ENCODE measurements at places on chromosomes 4 and X.

DNA sequence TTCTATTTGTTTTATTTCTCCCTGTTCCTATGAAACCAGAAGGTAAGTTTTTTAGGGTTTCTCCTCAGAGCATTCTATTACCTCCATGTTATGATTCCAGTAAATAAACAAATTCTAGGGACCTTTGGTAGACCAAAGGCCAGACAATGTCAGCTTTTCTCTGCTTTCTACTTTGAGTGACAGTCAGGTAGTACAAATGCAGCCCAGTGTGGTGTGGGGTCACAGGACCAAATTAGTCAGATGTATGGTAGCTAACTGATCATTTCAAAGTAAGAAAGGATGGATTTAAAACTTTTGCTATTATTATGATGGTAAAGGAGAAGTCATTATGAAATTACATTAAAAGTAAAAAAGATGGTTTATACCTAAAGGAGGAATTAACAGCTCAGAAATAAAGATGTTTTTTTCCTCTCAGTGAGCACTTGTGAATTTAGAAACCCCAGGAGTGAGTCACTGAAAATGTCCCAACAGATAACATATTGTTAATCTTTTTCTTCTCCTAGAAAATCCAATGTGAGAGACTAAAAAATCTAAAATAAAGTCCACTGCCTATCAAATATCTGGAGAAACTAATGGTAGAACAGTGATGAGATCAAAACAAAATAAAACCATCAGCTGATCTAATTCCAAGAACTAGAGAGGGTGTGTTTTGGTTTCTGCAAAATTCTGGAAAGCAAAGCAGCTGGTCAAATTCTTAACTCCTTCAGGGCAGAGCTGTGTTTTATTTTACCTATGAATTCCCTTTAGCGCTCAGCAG lies 16.6 kb upstream of the KLHL2 start:
- DNase-seq = no peak

GRCh38 chrX:18664947-18665346 lies 7.0 kb downstream of the RS1 start:
- peak; percentile 59 for DNase-seq

DNA sequence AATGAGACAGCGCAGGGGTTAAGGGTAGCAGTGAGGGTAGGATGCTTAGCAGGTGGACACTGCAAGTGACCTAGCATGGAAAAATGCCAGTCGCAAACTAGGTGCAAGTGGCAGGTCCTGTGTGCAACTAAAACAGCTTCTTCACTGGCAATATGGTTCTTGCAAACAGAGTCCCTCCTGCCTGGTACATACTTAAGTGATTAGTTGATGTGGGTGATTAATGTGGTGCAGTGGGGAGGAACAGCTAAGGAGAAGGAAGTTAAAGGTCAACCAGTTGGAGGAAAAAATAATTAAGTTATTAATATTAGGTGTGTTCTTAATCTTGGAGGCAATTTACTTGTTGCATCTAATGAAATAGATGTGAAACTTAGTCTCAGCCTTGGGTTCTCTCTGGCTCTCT lies 121.6 kb upstream of the IGFBP7 start:
- DNase-seq = no peak

DNA sequence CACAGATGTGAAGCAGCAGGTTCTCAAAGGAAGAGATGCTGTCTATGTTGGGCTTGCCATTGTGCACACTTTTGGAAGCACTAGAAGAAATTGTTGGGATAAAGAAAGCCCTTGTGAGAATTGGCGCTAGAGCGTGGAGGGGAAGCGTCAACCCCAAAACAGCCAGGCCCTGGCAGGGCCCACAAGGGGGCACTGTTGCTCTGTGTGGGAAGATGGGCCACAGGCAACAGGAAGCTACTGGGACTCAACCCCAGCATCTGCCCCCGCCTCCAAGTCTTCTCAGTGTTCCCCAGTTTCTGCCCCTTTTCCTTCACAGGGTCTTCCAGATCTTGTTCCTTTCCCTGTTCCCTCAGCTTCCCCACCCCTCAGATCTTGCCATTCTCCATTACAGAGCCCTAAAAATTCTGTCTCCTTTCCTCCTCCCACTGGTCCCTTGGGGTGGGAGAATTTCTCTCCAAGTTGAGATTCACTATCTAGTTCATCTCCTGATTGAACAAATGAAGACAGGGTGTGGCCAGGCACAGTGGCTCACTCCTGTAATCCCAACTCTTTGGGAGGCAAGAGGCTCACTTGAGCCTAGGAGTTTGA lies 85.5 kb downstream of the STARD8 start:
- peak; percentile 72 for DNase-seq

DNA sequence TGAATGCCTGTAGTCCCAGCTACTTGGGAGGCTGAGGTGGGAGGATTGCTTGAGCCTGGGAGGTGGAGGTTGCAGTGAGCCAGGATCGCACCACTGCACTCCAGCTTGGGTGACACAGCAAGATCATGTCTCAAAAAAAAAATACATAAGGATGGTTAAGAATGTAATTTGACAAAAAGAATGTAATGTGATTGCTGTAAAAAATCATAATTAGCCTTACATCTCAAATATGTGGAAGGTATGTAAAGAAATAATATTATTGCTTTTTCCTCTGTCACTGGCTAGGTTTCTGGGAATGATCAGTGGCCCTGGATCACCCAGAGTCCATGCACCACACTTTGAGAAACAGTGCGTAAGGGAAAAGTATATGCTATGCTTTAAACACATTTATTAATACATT lies 106.1 kb upstream of the C1GALT1C1 start:
- no peak for DNase-seq

DNA sequence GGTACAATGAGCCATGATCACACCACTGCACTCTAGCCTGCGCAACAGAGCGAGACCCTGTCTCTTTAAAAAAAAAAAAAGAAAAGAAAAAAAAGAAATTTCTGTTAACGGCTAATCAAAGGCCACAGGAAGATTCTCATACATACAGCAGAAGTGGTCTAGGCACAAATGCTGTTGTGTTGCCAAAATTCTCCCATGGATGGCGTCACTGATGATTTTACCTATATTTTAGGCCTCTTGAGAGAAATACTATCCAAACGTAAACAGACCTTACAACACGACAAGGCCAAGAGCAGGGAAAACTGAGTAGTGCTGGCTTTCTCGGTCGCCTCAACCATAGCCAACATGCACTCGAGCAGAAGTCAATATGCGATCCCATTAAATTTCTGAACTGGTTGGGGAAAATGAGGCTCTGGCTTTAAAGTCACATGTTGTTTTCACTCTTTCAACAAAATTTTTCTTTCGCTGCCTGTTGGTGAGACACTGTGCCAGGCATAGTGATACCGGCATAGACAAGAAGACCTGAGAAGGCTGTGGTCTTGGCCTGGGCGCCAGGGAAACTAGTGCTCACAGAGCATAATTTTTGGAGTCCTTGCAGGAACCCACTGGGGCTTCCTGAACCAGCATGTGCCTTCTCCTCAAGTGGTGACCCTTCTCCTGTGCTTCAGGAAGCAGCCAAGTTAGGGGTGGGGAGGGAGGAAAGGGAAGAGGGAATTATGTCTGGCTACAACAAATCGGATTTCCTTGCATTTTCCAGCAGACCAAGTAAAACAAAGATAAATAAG lies 20.6 kb downstream of the SH3KBP1 start:
- no peak for DNase-seq

DNA sequence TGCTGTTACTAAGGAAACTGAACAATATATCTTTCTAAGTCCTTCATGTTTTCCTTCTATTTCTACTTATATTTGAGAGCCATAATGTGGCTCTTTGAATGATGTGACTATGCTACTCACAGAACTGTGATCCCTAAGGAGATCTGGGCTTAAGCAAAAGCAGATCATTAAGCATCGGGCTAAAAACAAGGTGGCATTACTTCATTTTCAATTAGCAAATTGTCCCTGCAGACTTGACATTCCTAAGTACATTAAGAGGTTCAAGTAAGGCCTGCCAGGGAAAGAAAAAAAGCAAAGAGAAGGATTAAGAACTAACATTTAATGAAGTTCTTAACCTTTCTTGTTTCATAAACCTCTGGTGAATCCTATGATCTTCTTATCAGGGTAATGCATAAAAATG lies 447.6 kb downstream of the PDGFC start:
- DNase-seq = no peak

DNA sequence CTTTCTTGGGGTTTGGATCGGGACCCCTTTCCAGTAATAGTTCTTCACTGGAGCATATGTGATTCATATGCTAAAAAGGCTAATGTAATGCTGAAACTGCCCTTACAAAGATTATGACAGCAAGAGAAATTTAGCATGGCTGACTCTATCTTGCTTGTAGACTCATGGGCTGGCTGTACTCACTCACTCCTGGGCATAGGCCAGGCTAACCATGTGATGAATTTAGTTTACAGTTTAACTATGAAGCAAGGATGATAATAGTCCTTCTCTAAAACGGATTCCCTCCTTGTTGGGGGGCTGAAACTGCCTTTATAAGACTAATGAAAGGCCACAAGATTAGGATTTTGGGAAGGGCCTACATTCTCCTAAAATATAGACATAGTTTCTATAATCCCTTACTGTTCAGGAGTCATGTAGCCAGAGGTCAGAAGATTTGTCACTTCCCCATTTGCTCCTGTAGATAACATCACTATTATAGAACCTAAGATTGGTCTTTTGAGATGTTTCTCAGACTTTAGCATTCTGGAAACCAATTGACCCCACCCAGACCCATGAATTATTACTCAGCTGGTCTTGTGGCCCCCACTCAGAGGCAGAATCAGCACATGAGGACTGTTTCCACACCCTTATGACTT lies 20.8 kb upstream of the CEP135 start:
- no peak for DNase-seq

- DNase-seq = no peak
Measured at GRCh38 chrX:78931814-78932213, 13.4 kb upstream of the P2RY10 start.

DNA sequence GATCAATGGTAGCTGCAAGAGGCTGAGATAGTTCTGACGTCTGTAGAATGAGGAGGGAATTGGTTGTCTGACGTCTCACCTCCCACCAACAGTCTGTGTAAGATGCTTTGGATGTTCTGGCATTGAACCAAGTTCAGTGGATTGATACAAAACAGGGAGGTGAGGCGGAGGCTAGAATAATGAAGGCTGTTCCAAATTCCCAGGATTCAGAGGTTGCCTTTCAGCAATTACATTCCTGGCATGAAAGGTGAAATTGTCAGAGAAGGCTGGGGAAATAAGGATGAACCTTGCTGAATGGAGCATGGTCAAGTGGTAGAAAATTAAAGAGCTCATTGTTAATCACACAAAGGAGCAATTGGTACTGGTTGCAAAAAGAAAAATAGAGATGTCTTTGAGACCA lies 241.6 kb downstream of the FBXW7 start:
- no peak for DNase-seq

GRCh38 chr4:69799337-69799736 lies 38.9 kb upstream of the SULT1B1 start:
- DNase-seq = no peak

GRCh38 chr4:13483768-13484121 lies 395 bp downstream of the RAB28 start:
- DNase-seq = peak; percentile 66

GRCh38 chrX:152638443-152638904 lies 779 bp downstream of the GABRQ start:
- DNase-seq = no peak

DNA sequence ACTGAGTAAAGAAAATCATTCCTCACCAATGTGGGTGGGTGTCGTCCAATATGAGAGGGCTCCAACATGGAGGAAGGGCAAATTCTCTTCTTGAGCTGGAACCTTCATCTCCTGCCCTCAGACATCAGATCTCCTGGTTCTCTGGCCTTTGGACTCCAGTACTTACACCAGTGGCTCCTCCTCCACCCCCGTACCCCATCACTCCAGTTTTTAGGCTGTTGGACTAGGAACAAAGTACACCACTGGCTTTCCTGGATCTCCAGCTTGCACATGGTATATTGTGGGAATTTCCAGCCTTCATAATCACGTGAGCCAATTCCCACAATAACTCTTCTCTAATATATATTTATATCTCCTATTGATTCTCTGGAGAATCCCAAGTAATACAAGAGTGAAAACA lies 196.9 kb downstream of the PDHA2 start:
- no peak for DNase-seq

DNA sequence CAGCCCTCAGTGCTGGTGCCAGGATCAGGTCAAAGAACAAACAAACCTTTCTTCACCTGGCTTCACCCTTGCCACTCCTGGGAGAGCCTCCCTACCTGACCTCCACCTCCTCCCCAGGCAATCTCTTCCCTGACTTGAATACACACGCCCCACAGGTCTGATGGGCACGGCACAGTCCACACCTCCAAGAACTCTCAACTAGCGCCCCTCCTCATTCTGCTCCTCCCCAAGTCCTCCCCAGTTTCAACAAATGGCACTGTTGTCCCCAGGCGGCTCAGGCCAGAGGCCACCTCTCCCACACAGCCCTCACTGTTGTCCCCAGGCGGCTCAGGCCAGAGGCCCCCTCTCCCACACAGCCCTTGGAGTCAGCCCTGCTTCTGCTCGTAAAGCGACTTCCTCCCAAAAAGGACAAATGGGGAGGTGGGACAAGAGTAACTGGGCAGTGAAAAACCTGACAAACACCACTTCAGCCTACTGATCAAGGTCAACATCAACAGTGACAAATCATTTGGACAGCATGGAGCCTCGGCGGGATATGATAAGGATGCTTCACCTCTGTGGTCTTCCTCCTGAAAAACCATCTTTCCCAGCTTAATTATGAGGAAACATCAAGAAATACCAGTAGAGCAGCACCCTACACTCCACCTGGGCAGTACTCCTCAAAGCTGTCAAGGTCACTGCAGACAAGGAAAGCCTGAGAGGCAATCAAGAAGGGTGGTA lies 2.9 kb downstream of the LETM1 start:
- no peak for DNase-seq

DNA sequence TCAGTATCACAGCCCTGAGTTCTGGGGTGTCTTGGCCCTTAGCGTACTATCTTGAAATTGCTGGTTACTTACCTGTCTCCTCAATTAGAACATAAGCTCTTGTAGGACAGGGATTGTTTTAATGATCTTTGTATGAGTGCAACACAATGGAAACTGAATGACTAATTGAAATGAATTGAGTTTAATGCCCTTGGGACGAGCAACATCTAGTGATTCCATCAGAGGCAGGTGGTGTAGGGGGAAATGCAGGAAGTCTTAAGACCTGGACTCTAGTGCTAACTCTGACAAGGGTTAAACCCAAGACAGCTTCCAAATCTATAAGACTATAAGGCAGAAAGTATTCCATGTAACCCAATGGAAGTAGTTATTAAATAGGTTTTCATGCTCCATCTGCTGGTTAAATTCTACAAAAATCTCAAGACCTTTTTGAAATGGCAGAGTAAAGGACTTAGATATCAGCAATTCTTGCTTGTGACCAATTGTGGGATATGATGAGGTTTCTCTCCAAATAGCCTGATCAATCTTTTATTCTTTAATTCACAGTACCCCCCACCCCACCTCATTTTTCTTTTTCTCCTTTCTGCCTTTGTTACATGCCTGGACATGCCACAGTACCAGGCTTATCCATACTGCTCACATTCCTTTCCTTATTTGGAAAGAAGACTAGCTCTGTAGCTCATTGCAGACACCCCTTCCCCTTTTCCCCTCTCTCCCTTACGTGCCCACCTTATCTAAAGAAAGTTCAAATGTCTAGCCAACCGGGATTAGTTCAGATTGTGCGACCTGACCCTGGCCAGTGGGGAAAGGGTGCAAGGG lies 340.8 kb downstream of the PAPSS1 start:
- no peak for DNase-seq

Measured in H9 (cell line).